ENCODE measurements at places on chromosomes 6 and 20. TPM values are rescaled to one million over a fixed set of nuclear protein-coding genes. Genes with fewer than 3 reads are reported as not detected.

GRCh38 chr6:18596531-18596835 is 209.3 kb downstream of the RNF144B start:
- no peak for DNase-seq

GRCh38 chr6:125746019-125746414 is 3.4 kb upstream of the HEY2 start:
- DNase-seq = no peak

GRCh38 chr6:31927242-31927862 is at the start of gene C2:
C2 (plus strand) TSS chr6:31927717; CDS start chr6:31927753, 36 bp downstream.
- DNase-seq = no peak

- DNase-seq = no peak
Measured at GRCh38 chr6:6962699-6963098, 145.1 kb upstream of the RREB1 start.

DNA sequence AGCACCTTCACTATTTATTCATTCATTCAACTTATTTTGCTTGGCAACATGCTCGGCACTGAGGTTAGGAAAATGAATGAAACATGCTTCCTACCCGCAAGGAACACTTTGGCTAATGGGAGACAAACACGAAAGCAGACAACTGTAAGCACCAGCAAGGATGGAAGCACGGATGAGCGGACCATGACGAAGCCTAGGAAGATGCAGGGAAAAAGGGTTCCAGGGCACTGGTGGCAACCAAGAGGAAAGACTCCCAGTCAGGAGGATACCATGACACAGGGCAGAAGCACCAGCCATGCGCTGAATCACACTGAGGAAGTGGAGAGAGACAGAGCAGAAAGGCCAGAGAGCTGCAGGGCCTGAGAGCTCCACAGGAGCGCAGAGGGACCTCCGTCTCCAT is 9.8 kb downstream of the PDE10A start:
- no peak for DNase-seq

DNA sequence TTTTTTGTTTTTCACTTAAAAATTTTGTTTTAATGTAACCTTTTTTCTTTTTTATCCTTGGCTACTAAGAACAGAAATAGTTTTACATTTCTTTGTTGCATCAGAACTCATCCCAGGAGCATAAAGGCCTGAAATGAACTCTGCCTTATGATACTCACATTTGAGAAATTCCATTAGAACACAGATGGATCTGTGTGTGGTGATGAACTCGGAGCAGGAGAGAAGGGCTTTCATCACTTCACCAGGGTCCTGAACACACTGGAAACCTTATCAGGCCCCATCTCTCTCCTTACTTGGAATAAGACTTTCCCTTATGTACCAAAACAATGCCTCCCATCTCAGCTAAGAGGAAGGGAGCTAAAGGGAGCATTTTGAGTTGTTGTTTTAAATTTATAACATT is 139.4 kb downstream of the PHF3 start:
- no peak for DNase-seq

- DNase-seq = no peak
Measured at GRCh38 chr6:34664256-34664971, 32.2 kb downstream of the ILRUN start.

- DNase-seq = no peak
Measured at GRCh38 chr20:31605902-31606803, 1.1 kb downstream of the ID1 start.

DNA sequence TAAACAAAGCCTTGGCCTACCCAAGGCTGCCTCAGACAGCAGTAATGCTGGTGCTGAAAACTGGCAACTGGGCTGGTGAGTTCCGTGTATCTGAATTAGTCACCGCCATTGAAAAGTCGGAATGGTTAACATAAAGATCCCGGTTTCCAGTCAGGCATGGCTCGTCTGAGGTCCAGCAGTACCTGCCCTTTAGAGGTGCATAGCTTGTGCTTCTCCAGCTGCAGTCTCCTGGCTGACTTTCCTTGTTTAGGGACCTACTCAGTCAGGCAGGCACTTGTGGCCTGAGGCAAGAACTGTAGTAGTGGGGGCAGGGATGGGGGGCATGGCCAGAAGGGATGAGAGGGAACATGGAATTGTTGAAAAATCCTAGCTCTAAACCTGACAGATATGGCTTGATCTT is 101.6 kb downstream of the FYN start:
- no peak for DNase-seq

GRCh38 chr6:154763650-154764049 is 30.4 kb downstream of the SCAF8 start:
- DNase-seq = no peak

DNA sequence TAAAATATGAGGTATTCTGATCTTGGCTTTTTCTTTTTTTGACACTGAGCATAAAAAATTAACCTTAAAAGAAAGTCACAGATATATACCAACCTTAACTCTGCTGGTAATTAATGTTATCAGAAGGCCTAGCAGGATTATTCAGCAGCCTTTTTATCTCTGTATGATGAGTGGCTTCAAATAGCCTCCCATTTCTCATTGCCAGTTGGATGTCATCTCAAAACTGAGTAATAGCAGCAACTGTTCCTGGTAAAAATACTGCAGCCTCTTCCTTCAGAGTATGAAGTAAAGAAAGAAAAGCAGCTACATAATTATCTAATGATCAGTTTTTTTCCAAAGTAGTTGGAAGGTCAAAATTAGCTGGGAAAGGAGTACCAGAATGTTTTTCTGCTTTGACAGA is 24.9 kb upstream of the HDGFL1 start:
- peak; percentile 11 for DNase-seq

- no peak for DNase-seq
Measured at GRCh38 chr20:54048891-54049545, 21.4 kb downstream of the BCAS1 start.

PPP1R3G gene
- total RNA-seq = 6.5 TPM

ENPP5 gene
- 4.8 TPM for total RNA-seq

MEI4 gene
- 0.59 TPM for total RNA-seq

SAMD5 gene
- total RNA-seq = 0.66 TPM

CFB gene
- total RNA-seq = 3.4 TPM

RAB44 gene
- total RNA-seq = 0.07 TPM

COQ3 gene
- 35.7 TPM for total RNA-seq

PROCR gene
- total RNA-seq = 5.5 TPM

CENPW gene
- 6.1 TPM for total RNA-seq

C6orf141 gene
- not detected for total RNA-seq

CST7 gene
- 1.1 TPM for total RNA-seq

SNPH gene
- total RNA-seq = 12.2 TPM
